ENCODE measurements at places on chromosomes 1 and 21.

DNA sequence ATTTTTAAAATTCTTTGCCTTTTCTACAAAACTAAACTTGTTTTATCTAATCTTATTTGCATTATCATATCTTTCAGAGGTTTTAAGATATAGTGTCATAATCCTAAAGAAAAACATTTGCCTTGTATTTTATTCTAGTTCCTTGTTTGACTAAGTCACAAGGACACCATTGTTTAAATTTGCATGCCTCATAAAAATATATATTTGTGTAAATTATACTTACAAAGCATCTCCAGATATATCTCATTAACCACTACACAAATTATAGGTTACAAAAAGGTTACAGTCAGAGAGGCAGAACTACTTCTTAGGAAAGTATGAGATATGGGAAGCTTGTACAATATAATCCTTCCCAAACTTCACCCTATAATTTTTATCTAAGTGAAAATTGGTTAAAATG, 4.2 kb upstream of the RGS13 start:
- no peak for DNase-seq

DNA sequence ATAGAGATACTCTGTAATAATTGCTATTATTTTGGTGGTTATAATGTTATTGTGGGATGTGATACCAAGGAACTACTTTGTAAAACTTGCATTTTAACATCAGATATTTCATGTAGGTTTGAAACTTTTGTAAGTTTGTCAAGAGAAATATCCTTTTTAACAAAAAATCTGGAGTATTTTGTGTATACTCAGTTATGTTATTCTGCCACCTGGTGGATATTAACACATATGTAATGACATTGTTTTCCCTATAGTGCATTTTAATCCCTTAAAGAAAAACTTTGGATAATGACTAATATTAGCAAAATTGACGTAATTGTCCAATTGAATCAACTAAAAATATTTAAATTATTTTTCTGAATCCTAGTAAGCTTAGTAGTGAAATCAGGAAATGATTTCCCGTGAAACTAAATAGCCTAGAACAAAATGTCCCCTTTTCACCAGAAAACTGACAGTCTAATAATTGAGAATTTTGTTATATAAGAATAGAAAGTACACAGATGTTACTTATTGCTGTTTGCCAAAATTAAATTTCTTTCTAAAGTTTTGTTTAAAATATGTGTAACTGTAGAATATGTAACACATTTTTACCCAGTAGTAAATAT, 39.6 kb downstream of the KCTD3 start:
- no peak for DNase-seq

- DNase-seq, result no peak
These were observed 34.0 kb upstream of the BCAR3 start for GRCh38 chr1:93715529-93716126.

DNA sequence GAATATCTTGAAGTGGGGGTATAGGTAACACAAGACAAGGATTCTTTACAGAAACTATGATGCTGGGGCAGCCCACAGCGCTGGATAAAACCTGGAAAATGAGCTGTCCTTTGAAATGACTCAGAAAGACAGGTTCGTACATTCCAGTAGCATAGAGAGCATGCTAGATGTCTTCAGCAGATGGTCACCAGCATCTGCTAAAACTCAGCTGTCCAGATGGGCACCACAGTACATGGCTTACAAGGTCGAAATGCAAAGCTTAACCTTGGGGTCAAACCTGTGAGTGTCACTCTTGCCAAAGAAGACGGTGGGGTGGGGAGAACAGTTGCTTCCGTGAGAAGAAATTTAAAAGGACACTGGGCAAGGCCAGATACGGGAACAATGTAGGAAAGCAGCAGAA, 41.3 kb upstream of the TRIM45 start:
- no peak for DNase-seq

- DNase-seq, result no peak
These were observed 17.8 kb downstream of the PKNOX1 start for GRCh38 chr21:42991992-42992740.

GRCh38 chr21:28632755-28633408, 359.8 kb downstream of the LTN1 start:
- no peak for DNase-seq

GRCh38 chr1:74395571-74395970, 116.8 kb downstream of the LRRC53 start:
- no peak for DNase-seq

GRCh38 chr1:45769261-45769932, 18.9 kb upstream of the IPP start:
- no peak for DNase-seq

GRCh38 chr21:18617291-18617690, 213.7 kb upstream of the TMPRSS15 start:
- no peak for DNase-seq

GRCh38 chr1:170790651-170791071, 126.7 kb downstream of the PRRX1 start:
- DNase-seq, result no peak

DNA sequence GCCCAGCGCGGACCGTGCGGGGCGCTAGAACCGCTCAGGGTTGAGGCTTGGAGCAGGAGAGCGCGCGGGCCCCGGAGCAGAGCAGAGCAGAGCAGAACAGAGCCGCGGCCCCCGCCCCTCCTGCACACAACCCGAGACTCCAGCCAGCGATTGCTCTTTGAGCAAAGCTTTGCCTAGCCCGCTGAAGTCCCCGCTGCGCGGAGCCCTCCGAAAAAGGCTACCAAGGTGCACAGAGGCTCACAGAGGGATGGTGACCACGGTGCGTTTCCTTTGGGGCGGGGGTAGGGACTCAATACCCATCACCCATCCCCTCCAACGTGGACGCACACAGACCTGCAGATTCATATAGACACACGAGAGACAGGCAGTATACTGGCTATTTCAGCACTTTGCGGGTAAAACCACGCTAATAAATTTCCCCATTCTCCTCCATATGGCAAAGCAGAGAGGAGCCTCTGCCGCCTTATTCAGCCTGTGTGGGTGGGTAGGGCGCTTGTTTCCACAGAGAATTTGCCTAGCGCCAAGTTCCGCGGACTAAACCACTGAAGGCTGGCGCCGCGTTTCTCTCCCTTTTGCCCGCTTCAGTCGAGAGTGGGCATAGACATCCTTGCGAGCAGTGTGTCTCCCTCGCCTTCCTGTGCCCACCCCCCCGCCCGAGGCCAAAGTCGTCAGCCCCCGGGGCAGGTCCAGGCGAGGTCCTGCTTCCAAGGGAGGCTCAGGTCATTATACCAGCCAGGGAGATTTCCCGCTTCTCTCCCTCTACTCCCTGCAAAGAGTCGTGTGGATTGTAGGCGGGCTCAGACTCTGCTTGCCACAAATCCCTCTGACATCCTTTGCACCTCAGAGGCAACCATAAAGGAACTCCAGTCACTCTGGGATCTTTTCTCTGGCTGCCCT, 8.5 kb downstream of the HLX start:
- DNase-seq, result no peak

DNA sequence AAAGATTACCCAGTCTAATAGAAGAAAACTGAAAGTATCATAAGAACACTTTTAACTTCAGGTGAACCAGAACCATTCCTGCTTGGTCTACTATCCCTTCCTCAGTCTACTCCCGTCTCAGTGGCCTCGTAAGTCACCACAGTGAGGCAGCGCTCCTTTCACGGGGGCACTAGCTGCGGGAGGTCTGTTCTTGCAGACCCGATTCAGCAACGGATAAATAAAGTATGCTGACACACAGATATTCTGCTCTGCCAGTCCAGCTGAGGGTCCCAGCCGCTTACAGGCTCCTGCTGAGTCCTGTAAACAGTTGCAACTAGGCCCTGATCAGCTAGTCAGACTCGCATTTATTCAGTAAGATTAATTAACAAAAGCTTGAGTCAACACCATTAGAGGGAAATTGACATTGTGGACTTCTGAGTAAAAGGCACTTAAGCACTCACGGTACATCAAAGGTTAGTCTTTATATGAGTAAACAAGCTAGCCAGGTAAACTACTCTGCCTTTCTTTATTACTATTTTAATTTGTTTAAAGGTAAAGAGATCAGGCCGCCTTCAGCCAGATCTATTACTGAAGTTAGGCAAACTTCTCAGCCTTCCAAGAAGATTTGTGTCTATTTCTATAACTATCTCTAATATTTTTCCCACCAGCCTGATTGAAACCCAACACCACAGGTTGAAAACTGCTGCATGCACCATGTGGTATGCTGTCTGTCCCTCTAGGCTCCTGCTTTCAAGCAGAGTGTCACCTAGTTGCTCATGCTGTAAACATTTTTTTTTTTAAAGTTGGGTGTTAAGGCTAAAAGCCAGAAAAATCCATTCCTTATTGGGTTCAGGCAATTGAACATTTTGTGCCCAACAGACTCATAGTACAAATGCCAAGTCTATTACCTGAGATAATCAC, 87.7 kb downstream of the INTS7 start:
- DNase-seq, result no peak

GRCh38 chr1:63730211-63730610, 43.6 kb upstream of the ROR1 start:
- no peak for DNase-seq

- peak; percentile 40 for DNase-seq
These were observed 10.4 kb upstream of the GALE start for GRCh38 chr1:23810818-23811540.

DNA sequence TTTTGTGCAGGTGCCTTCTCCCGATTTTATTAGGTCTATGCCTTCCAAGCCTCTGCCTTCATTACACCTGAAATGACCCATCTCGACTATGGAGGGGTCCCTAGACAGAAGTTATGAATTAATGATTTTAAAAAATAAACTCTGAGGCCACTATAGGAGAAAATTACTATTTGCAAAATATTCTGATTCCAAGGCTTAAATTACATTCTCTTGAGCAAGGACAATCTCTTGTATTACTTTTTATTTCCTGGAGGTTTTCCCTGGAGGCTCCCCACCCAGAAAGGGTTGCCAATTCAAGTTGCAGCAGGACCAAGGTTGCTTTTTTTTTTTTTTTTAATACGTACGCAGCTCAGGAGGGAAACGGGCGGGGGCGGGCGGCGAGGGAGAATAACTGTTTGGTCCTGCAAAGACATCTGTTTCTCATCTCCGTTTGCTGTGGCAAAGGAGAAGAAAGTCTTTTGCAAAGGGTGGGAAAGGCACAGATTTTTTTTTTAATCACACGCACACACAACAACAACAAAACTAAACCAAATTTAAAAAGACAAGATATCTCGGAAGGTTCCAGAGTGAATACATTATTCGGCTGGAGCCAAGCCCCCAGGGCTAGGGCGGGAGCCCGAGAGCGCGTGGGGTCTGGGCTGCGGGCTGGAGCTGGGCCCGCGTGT, 618 bp upstream of the SERTAD4 start:
- no peak for DNase-seq

DNA sequence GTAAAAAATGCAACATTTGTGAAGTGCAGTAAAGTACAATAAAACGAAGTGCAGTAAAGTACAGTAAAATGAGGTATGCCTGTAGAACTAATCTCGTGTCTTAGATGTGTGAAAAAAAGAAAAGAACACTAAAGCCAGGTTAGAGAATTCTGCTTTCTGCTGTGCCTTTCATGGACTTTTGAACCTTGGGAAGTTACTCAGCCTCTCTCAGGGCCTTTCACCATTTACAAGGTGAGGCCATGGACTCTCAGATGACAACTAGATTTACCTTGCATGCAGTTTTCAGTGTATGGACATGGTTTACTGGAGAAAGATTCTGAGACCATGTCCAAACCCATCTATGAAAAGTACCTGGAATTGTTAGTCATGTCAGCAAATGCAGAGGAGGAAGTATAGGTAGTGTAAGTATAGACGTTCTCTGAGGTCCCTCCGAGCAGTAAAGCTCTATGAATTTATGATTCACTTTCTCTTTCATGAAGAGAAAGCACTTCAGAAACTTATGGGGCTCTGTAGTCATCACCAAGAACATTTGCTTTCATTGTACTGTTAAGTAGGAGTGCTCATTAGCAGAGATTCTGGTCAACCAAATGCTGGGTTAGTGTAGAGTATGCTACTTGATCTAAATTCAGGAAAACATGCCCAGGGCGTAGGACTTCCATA, 143.1 kb downstream of the CACNA1E start:
- DNase-seq, result no peak

GRCh38 chr1:119655154-119655553, 7.1 kb upstream of the ZNF697 start:
- DNase-seq, result no peak

GRCh38 chr1:229094476-229095311, 176.2 kb upstream of the RAB4A start:
- no peak for DNase-seq

DNA sequence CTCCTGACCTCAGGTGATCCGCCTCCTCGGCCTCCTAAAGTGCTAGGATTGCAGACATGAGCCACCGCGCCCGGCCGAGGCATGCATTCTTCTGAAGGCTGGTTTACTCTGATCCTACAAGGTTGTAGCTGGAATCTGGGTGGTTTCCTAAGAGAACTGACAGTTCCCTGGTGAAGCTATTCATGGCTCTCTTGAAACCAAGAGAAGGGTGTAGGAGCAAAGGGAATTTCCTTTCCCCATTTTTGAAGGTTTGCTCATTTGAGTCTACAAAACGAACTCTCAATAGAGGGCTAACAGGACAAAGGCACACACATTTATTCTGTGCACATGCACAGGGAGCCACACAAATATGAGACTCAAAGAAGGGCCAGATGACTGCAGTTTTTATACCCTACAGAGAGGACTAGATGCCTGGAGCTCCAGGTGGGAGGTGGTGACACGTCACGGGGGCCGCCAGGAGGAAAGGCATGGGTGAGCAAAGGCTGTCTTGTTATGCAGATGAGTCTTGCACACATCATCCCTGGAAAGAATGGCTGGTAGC, 49.5 kb upstream of the ERRFI1 start:
- peak; percentile 78 for DNase-seq

DNA sequence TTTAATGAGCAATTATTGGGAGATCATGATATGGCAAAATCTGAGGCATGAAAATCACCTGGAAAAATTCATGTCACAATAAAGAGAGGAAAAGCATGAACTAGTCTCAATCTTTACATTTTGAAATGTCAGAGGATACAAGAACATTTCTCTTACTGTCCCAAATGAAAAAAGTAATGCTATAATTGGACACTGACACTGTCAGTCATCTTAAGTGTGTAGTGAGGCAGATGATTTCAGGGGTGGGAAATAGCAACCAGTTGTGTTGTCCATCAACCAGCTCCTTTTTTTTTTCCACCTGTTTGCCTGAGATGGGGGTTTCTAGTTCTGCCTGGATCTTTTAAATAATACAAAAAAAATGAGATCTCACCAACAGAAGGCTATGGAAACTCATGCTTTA, 646.2 kb downstream of the KCNT2 start:
- DNase-seq, result no peak

DNA sequence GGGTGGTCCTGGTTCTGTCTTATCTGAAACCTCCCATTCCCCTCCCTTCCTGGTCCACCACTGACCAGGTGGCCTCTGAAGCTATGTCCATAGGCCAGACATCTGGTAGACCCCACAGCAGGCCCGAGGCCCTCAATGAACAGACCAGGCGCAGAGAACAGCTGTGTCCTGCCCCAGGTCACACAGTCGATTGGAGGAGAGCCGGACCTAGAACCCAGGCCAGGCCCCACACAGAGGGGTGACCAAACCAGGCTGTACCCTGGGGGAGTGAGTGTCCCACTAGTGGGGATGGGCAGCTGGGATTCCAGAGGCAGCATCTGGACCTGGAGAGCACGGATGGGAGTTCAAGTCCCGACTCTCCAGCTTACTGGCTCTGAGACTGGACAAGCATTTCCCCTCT, 29.2 kb downstream of the RNU1-1 start:
- DNase-seq, result no peak
